ENCODE measurements at places on chromosomes 5 and 9.

- no peak for DNase-seq
Measured at GRCh38 chr9:100505564-100506159, 32.7 kb downstream of the TMEFF1 start.

- no peak for DNase-seq
Measured at GRCh38 chr9:135939351-135940265, 21.6 kb downstream of the UBAC1 start.

GRCh38 chr9:88828018-88828417 is 163.2 kb upstream of the S1PR3 start:
- DNase-seq, result no peak

GRCh38 chr9:117135501-117136098 is 279.3 kb downstream of the ASTN2 start:
- no peak for DNase-seq

DNA sequence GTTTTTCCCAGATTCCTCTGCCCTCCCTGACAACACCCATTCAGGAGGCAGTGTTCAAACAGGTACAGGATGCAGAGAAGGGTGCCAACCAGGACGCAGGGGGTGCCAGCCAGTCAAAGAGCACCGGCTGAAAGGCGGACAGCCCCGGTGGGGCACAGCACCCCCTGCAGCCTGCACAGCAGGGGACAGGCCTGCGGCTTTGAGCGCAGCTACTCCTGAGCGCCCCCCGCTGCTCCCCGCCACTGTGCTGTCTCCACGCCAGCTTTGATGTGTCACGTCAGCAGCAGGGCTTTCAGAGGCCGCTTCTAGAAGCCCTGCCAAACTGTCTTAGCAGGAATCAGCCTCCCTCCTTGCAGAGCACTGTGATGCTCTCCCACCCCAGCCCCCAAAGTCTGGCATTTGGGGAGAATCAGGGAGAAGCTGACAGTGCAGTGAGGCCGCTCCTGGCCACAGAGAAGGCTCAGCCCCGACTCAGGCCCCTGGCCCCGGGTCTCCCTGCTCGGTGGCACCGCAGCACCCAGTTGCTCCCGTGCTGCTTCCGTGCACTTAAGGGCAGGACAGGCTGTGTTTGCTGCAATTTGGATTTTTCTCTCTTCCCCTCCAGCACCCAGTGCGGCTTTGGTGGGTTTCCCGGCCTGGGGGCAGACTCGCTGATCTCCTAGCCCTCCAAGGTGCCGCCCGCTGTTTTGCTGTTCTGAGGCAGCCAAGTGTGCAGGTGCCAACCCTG is 20.3 kb downstream of the AK8 start:
- peak; percentile 28 for DNase-seq

DNA sequence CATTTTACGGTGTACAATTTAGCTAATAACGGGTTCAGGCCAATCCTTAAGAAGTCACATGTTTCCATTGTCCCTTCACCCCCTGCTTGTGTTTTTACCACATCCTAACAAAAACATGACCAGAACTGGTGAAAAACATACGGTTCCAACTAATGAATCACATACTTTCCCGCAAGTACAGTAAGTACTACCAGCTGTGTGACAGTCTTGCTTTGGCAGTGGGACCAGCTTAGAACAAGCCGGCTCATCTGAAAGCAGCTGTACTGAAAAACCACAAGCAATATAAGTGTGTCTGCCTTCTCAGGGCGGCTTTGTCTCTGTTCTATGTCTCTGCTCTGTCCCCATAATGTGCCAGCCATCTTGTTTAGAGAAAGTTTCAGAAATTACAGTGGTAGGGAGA is 242.5 kb downstream of the BNC2 start:
- DNase-seq, result peak; percentile 98

DNA sequence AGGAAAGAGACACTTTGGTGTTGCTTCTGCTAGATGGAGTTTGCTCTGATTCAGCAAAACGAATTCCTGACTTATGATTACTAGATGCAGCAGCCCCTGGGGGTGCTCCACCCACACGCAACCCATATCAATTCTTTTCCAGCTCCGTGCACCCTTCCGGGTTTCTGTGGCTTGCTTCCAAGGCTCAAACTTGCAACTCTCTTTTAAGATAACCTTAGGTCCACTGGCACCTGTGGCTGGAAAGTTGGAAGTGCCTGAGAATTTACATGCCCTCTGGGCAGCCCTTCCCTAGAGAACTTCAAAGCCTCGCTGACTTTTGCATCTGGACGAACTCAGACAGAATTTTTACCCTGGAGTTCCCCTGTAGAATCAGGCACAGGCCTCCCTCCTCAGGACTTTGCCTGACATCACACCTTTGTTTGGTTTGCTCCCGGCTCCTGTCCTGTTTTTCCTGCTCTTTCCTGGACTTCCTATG is 224.9 kb downstream of the SNX18 start:
- DNase-seq, result no peak

GRCh38 chr5:156815988-156816599 is 34.0 kb upstream of the PPP1R2B start:
- peak; percentile 6 for DNase-seq

GRCh38 chr5:37668524-37669047 is 171.3 kb downstream of the GDNF start:
- DNase-seq, result peak; percentile 96

- no peak for DNase-seq
Measured at GRCh38 chr5:151556806-151557205, 34.3 kb downstream of the FAT2 start.

- DNase-seq, result no peak
Measured at GRCh38 chr9:71648453-71648852, 119.9 kb downstream of the CEMIP2 start.

- no peak for DNase-seq
Measured at GRCh38 chr5:91166059-91166807, 216.9 kb downstream of the ARRDC3 start.

DNA sequence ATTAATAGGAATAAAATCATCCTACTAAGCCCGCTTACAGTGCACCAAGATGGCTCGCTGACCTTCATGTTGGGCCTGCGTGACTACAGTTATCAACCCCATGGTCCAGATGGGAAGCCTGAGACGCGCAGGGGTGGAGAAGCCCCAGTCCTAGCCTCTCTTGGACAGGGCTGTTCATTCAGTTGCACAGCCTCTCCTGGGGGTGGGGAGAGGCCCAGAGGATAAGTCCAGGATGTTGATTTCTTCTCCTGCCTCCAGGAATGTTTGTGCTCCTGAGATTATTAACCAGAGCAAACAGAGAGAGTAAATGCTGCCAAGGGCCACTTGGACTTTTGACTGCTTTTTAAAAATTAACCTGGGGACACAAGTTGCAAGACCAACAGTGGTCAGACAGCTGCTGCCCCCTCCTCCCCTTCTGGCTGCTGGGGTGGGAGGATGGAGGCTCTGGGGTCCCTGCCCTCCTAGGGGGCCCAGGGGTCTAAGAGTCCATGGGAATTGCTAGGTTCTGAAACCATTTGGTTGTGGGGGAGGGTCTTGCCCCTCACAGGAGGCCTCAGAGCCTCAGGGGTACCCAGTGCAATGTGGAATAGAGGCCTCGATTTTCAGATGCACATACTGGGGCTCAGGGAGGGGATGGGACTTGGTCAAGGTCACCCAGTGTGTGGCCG is 2.8 kb upstream of the AMBP start:
- DNase-seq, result no peak

GRCh38 chr5:181207214-181207959 is 2.4 kb upstream of the TRIM7 start:
- peak; percentile 76 for DNase-seq

- DNase-seq, result no peak
Measured at GRCh38 chr5:135600971-135601381, 22.2 kb upstream of the CXCL14 start.

DNA sequence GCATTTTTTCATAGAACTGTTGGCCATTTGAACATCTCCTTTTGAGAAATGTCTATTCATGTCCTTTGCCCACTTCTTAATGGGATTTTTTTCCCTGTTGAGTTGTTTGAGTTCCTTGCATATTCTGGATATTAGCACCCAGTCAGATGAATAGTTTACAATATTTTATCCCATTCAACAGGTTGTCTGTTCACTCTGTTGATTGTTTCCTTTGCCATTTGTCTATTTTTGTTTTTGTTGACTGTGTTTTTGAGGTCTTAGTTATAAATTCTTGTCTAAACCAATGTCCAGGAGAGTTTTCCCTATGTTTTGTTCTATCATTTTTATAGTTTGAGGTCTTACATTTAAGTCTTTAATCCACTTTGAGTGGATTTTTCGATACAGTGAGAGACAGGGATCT is 139.0 kb upstream of the TNPO1 start:
- DNase-seq, result no peak

DNA sequence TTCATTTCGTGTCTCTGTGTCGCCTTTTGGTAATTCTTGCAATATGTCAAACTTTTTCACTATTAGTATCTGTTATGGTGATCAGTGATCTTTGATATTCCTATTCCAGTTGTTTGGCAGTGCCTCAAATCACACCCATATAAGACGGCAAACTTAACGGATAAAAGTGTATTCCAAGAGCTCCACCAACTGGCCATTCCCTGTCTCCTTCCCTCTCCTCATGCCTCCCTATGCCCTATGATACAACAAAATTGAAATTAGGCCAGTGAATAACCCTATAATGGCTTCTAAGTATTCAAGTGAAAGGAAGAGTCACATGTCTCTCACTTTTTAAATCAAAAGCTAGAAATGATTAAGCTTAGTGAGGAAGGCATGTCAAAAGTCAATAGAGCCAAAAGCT is 74.8 kb downstream of the CDK5RAP2 start:
- DNase-seq, result no peak

DNA sequence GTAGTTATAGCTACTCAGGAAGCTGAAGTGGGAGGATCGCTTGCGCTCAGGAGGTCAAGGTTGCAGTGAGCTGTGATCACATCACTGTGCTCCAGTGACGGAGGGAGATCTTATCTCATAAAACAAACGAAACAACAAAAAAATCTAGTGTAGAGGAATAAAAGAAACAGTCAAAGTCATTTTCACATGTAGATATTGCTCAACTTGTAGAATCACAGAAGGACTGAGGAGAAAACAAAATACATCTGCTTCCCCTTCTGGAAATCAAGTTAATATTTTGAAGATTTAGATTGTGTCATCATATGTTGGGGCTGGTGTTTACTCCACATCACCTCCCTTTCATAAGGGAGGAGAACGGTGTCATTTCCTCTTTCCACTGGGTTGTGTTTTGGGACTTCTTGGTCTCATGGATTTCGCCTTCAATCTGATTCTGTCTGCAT is 8.2 kb upstream of the SLC46A2 start:
- no peak for DNase-seq

- DNase-seq, result no peak
Measured at GRCh38 chr5:86101966-86102365, 515.8 kb upstream of the COX7C start.

- DNase-seq, result no peak
Measured at GRCh38 chr9:588981-589380, 252.5 kb upstream of the DMRT1 start.

DNA sequence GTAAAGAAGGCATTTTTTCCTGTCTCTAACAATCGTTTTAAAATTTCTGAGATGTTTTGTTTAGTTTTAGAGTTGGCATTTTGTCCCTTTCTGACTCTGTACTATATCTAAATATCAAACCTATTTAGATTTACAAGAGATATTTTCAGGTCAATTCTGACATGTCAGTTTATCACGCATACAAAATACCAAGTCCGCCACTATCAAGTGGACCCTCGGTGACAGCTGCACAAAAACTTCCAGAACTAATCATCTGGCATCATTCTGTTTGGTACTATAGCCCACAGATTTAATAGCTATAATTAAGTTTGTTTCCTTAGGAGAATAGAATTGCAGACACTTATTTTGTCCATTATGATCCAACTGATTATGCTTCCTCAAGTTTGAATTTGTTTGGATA is 1278.2 kb downstream of the CDH12 start:
- no peak for DNase-seq

DNA sequence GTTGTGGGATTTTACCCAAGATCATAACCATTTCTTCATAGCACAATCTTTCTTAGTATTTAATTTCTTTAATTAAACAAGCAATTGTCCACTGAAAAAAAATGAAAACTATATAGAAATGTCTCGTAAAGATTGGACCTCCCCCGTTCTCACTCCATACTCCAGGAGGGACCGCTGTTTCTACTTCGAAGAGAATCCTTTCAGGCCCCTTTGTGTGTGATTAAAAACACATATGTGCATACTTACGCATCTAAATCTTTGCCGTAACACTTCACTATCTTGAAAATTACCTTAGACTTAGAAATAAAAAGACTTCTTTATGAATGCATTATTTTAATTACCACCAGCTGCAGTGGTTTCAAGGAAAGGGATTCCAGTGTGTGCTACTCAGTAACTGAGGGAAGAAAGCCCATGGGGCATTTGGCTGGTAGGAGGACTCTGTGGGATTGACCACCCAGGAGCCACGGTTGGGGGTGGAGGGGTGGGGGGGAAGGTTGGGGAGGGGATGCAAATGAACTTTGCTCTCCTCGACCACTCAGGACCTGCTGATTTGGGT is 209.1 kb downstream of the FAM114A2 start:
- DNase-seq, result no peak

All from astrocyte of the cerebellum (primary cell).